ENCODE measurements at places on chromosomes 3 and 15.

DNA sequence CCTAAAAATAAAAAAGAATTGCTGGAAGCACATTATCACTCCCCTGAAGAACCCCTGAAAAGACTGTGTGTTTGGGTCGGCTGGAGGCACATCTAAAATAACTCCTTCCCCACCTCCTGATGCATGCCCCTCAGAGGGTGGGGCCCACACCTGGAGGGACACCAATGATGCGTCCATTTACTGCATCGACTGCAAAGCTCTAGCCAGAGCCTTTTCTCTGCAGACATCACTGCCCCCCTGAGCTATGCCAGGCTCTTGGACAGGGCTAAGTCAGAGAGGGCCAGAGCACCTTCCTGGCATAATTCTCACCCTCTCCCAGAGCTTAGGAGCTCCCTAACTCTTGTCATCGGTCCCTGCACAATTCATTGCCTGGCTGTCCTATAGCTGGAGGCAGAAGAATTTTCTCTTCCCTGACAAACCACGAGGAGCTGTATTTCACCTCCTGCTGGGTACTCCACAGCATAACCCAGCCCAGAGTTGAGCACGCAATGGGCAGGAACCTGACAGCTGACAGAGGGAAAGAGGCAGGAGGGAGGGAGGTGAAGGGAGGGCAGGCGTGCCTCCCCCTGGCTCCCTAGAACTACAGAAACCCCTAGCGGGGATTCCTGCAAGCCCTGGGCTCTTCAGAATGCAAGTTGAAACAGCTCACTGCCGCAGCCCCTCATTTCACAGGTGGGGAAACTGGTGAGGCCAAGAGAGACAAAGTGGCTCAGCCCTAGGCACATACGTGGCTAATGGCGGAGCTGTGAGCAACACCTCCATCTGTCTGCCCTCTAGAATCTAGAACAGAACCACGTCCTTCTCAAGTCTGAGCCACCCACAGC lies 46.6 kb downstream of the XXYLT1 start:
- no peak for DNase-seq

DNA sequence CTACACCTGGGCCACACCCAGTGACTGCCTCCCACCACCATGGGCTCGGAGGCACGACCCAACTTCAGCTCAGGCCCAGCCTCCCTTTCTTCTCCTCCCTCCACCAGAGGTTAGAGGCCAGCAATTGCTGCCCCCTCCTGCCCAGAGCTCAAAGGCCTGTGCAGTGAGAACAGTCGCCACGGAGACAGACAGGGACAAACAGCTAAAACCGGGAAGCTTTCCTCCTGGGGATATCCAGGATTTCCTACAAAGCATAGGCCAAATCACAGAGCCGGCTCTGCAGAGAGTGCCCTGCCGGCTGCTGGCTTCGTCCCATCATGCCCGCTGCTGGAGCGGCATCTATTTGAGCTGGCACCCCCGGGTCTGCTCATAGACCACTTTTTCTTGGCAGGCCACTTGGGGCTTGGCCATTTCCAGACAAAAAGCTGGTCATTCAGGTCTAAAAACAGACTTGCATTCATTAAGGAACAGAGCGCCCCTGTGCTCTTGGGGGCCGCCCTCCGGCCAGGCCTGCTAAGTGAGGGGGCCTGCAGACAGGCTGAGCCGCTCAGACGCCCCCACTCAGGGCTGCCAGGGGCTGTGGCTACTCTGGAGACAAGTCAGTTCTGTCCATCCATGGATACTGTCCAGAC lies 17.5 kb downstream of the GRAMD2A start:
- no peak for DNase-seq

DNA sequence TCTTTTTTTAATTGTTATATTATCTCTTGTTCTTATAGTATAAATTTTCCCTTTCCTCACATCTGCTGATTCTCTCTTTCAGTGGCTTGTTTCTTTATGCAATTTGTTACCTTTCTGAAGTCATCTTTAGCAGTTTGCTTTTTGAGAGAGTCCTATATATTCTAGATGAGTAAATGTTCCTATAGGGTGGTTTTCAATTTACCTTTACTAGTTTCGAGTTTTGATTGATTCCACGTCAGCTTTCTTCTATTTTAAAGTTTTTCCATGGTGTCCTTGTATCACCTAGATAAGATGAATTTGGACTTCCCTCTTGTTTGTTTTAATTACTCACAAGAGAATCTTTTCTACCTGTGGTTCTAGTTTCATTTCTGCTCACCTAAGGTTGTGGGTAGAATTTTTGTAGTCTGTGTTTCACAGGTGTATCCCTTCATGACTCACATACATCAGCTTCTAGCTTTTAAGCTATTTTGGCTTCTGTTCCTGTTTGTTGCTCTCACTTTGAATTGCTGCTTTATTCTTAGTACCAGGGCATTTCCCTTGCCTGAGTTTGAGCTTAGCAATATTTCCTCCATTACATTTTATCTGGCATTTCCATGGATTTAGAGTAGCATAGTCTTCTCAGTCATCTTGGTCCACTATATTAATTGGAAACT lies 6.4 kb downstream of the TEX9 start:
- DNase-seq = no peak

DNA sequence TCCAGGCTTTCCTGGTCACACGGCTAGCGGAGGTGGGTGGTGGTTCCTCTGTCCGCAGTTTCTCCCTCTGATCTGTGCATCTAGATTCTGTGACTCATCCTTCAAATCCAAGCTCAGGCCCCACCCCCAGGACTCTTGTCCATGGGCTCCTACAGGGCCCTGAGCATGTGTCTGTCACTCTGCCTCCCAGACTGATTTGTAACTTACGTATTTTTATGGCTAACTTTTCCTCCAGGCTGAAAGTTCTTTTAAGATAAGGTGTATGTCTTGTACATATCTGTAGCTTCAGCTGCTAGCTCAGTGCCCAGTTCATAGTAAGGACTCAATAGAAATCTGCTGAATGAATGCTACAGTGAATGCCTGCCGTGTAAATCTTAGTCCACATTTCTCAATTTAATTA lies 8.0 kb downstream of the ESYT3 start:
- no peak for DNase-seq

- no peak for DNase-seq
Measured at GRCh38 chr15:64355348-64355943, 527 bp downstream of the CSNK1G1 start.

DNA sequence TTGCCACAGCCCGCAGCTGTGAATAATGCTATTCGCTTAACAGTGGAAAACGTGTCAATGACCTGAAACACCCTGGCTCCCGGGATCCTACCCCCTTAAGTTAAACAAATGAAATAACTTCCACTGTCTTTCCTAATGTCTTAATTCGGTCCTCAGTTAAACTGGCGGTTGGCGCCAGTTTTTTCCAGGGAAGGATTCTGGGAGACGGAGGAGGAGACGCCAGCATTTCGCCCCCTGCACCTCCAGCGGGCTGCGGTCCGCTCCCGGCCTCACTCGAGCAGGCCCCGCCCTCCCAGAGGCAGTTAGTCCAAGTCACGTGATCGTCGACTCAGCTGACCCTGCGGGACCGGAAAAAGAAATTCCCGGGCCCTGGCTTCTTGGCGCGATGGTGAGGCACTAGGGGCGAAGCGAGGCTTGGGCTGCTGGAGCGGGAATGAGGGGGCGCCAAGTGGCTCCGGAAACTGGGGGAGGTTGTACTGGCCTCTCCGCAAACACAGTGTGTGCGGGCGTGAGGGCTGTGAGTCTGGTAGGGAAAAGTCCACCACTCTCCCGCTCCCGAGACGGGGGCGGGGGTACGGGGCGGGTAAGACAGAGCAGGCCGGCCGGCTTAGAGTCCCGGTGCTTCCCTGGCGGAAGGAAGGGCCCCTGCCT lies at the start of gene COMMD4:
COMMD4 (plus strand) TSS at position 359 of the 651 bp plus-strand sequence; CDS start at position 386, 27 bp downstream.
- peak; percentile 86 for DNase-seq

DNA sequence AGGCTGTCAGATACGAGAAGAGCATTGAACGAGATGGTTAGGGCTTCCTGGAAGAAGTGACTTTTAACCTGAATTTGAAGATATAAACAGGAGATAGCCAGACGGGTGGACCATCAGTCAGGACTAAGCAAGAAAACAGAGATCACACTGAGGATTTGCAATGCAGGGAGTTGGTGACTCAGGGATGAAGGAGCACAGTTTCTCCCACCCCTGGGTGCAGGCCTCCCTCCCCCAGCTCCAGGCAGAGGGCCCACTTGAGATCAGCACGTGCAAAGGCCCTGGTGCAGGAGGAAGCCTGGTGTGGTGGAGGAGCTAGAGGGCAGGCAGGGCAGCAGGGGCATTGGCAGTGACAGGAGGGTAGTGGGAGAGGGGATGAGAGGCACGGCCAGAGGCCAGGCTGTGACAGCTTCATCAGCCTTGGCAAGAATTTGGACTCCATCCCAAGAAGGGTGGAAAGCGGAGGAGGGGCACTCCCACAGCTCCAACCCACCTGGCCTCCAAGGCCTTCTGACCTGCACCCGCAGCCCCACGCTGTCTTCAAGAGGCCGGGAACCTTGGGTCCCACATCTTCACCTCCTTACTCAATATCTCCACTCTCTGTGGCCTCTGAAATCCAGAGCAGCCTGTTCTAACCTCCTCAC lies 8.7 kb upstream of the PCSK6 start:
- DNase-seq = no peak

DNA sequence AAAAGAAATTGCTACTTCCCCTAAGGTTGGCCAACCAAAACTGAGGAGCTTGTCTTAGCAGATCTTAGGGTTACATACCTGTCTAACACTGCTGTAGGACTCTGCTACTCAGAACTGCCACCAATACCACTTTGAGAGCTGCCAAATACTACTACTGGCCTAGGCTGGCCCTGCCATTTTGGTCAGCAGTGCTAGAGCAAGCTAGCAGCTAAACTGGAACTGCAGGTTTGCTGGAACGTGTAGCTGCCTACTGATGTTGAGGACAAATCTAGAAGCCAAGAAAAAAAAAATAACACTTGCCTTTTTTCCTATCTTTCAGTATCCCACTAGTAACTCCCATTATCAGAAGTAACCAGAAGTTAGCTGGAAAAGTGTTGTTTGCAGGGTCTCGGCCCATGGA lies 387.4 kb downstream of the RBMS3 start:
- DNase-seq = no peak

GRCh38 chr15:74053517-74053916 lies 28.8 kb downstream of the GOLGA6A start:
- no peak for DNase-seq

GRCh38 chr3:53643757-53644156 lies 149.3 kb downstream of the CACNA1D start:
- no peak for DNase-seq

DNA sequence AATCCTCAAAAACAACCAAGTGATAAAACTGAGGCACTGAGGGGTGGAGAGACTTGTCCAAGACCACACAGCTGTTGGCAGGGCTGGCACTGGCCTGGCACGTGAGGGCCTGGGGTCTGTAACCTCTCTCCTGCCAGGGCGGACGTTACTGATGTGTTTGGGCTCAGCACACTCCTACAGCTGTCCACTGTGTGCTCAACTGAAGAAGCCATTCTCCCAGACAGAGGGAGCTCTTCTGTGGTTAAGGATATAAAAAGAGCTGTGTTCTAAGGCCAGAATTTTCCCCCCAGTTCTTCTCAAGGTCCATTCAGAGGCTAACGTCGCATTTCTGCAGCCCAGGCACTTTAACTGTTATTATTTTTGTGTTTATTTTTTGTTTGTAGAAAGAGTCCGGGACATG lies 429.0 kb upstream of the ATP11B start:
- no peak for DNase-seq

DNA sequence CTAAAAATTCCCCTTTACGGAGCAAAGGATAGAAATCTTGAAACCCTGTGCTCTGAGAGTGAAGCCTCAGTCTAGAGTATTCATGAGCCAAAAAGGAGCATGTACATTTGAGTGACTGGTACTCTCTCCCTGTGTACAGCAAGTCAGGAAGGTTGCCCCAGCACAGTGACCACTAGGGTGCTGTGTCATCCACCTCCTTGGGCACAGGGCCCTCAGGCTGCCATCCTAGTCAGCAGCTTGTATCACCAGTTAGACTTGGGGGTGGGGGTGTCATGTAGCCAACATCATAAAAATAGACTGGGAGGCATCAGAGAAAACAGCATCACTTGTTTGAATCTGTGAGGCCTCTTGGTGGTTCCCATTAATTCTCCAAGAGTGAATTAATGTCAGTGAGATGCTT lies 12.0 kb downstream of the NME9 start:
- DNase-seq = no peak

DNA sequence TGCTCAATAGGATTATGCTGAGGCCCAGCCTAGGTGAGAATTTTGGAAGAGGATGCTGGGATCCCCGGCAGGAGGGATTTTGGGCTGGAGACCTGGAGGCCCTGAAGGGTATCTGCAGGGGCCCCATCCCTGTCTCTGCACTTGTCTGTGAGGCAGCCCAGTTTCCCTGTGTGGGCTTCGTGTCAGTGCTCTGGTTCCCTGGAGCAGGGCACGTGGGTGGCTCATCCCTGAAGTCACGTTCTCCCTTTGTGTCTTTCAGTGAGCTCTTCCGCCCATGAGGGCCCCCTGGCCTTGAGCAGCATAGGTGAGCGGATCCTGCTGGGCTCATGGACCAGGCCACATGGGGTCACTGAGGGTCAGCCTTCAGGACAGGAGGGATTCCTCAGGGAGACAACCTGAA lies 217.9 kb downstream of the SNRPN start:
- DNase-seq = no peak

- DNase-seq = peak; percentile 16
Measured at GRCh38 chr3:156535162-156535627, 19.7 kb downstream of the SSR3 start.

- DNase-seq = no peak
Measured at GRCh38 chr15:68363353-68363752, 68.6 kb downstream of the ITGA11 start.

- no peak for DNase-seq
Measured at GRCh38 chr3:127449486-127450212, 140.9 kb downstream of the TPRA1 start.

DNA sequence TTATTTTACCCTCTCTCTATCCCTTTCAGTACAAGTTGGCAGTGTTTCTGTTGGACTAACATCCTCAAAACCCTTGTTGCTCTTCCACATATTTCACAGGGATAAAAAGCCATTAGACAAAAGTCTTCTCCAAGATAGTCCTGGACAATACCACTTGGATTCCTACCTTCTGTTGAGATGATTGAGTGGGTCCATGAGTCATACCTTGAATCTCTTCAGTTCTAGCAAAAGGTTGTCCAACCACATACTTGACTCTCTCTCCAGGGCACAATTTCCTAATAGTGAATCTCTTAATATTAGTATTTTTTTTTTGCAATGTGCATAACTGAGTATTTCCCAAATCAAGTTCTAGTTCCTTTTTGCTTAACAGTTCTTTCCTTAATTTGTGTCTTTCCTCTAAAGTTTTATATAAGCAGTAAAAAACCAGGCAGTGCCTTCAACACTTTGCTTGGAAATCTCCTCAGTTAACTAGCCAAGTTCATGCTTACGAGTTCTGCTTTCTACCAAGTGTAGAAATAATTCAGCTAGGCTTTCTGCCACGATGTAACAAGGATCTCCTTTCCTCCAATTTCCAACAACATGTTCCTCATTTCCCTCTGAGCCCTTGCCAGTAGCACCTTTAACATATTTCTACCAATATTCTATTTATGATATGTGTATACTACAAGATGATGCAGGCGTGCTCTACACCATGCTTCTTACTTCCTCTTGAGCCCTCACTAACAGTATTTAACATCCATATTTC lies 68.3 kb upstream of the NEO1 start:
- no peak for DNase-seq

DNA sequence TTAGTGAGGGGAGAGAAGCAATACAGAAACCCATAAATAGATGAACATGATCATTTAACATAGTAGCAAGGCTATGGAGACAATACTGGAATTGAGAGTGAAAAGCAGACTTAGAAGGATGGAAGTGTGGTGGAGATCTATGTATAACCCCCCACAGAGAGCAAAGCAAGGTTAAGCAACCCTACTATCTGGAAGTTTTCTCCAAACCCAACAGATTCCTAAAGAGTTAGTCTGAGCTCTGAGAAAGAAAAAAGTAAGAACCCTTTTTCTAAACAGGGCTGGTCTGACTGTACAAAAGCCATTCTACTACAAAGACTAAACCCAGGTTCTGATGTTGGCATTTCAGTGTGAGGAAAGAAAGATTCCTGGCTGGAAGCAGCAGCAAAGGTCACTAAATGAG lies 153.2 kb downstream of the WNT5A start:
- no peak for DNase-seq
